Renal cortex interstitium (tissue), 15 donors: ENCODE measurements at places on chromosomes 16 and 17. TPM values are rescaled to one million over a fixed set of nuclear protein-coding genes. Genes with fewer than 3 reads are reported as not detected.

GRCh38 chr16:76461836-76462235 is 184.6 kb downstream of the CNTNAP4 start:
- no peak for DNase-seq

DNA sequence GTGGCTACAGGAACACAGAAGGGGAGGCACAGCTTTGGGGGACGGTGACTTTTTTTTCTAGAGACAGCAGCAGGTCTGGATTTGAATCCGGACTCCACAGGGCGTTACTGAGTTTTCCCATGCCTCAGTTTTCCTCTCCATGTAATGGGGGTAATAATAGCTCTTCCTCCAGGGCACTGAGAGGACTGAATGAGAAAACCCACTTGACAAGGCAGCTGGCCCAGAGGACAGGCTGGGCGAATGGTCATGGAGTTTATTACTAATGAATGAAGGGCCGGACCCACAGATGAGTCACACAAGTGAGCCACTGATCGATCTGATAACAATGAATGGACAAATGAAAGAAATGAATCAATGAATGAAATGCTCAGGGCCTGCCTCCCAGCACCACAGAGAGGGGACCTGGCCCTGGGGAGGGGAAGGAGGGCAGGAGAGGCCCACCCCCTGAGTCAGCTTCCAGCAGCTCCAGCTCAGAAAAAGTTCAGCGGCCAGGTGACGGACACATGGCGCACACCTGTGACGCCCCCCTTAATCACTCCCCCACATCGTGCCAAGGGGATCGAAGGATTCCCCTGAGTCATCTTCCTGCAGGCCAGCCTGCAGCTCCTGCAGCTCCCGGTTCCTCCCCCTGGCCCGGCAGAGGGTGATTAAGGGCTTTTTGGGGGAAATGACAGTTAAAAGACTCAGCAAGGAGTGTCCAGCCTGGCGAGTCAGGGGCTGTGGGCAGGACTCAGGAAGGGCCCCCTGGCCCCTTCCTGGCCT is 54.3 kb downstream of the SOCS1 start:
- no peak for DNase-seq

DNA sequence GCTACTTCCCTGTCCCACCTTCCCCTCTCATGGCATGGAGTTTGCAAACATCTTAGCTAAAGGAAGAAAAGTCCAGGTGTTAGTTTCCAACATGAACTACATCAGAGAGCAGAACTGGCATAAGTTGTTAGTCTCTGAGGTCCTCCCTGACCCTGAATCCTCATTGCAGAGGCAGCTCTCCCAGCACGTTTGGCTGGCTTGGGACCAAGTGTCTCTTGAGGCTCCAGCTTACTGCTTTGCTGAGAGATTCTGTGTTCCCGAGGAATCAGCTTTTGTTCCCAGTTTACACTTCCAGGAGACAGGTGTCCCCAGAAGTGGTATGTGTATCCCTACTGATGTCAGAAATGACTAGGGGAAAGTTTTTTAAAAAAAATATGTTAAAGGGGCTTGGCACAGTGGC is 14.7 kb downstream of the DNAH9 start:
- DNase-seq: no peak

The LGALS9B gene
- polyA plus RNA-seq: 0.10 TPM

DNA sequence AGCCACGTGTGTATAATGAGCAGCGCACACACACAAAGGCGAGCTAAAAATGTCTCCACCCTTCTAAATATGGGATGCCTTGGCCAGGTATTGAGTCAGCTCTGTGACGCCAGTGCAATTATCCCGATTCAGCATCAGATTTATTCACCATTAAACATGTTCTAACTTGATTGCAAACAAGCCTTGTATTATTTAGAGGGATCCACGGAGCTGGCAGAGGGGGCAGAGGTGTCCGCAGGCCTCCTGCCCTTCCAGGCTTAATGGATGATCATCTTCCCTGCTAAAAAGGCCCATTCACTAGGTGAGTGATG is 591.7 kb downstream of the MAF start:
- no peak for DNase-seq
